Prostate gland (tissue), 2 donors: ENCODE measurements at places on chromosomes 4 and X. TPM values are rescaled to one million over a fixed set of nuclear protein-coding genes. Genes with fewer than 3 reads are reported as not detected.

Gene NKX6-1
- 0.14 TPM for total RNA-seq

Gene RENBP
- 2.4 TPM for total RNA-seq

Gene TREX2
- total RNA-seq, result 5.8 TPM

Gene HCCS
- total RNA-seq, result 8.6 TPM

Gene ETDA
- total RNA-seq, result not detected

Gene VEGFC
- total RNA-seq, result 4.0 TPM

Gene CLGN
- total RNA-seq, result 20.7 TPM
